ENCODE measurements at places on chromosomes 4 and X. TPM values are rescaled to one million over a fixed set of nuclear protein-coding genes. Genes with fewer than 3 reads are reported as not detected.

GRCh38 chr4:28536124-28536523 lies 1675.5 kb downstream of the STIM2 start:
- H3K4me3 ChIP-seq = no peak overlapping the region
- H3K27ac ChIP-seq = no peak overlapping the region
- no peaks in the 10 kb centered on the region for H3K36me3 ChIP-seq
- no peaks in the 10 kb centered on the region for H3K4me1 ChIP-seq
- no peaks in the 10 kb centered on the region for H3K27me3 ChIP-seq

DNA sequence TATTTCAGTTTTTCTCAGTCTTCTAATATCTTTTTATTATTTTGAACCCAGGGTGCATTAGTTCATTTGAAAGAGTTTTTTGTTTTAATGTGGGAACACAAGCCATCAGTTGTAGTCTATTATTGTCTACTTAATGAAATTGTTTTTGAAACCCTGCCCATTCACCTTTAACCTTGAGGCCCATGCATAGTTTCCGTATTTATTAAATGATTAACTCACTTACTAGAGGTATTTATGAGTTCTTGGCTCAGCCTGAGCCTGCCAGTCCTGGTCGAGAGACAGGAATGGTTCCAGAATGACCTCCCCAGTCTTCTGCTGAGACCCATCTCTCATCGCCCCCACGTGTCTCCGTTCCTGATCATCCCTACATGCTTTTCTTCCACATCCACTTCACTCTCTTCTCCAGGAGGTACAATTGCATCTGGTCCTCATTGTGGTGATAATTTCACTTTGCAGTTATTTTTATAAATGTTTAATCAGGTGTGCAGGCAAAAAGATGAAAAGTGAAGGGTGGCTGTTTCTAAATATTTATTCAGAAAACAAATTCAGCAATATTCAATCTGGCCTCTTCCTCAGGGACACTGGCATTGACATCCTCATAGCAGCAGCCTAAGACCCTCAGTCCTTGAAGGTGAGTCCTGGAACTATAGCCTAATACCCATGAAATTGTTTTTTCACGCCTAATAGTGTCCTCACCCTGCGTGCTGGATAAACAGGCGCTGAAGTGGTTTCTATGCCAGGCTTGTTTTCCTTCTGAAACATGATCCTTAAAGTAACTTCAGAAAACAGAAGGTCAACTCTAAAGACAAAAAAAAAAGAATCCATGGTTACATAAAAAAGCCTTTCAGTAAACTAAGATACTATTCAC lies 112.8 kb downstream of the KDR start:
- H3K27ac ChIP-seq = no peak overlapping the region
- no peaks in the 10 kb centered on the region for H3K4me1 ChIP-seq
- no peaks in the 10 kb centered on the region for H3K27me3 ChIP-seq
- no peak for DNase-seq

NSG1 gene
- total RNA-seq = 145 TPM

DNA sequence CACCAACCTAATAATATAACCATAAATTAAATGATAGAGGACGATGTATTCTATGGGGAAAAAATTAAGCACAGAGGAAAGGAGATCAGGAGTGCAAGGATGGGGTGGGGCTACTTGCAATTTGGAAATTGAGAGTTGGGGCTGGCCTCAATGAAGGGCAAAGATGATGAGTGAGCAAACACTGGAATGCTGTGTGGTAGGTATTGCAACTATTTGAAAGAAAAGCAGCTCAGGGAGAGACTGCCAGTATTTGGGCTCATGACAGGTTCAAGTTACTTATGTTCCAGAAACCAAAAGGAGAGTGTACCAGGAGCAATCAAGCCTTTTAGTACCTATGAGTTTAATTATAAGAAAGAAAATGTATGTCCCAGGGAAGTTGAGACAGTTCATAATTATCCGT lies 47.4 kb downstream of the ASIC5 start:
- H3K4me1 ChIP-seq = no peaks in the 10 kb centered on the region
- no peaks in the 10 kb centered on the region for H3K36me3 ChIP-seq
- H3K27ac ChIP-seq = no peak overlapping the region
- no peaks in the 10 kb centered on the region for H3K27me3 ChIP-seq
- DNase-seq = no peak
- H3K4me3 ChIP-seq = no peak overlapping the region

DNA sequence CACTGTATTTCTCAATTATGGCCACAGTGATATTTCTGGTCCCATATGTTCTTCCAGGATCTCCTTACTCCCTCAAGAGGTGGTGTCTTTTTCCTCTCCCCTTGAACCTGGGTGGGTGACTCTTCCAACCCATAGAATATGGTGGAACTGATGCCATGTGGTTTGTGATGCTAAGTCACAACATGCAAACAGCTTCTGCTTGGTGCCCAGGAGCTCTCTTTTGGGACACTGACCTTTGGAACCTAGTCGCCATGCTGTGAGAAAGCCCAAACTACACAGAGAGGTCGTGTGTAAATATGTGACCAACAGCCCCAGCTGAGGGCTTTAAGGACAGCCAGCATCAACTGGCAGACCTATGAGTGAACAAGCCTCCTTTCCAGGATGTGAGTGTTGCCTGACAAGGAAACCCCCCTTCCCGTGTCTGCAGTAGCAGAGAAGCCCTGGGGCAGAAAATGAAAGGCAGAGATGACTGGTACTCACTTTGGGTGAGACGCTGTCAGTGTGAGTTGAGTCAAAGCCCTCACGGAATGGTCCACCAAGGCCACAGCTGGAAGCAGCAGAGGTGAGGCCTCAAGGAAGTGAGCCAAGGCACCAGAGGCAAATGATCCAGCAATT lies 223.4 kb downstream of the BCOR start:
- H3K27me3 ChIP-seq = peaks cover 15% of the 10 kb centered on the region
- no peak overlapping the region for H3K27ac ChIP-seq
- DNase-seq = no peak
- H3K4me1 ChIP-seq = peaks cover 11% of the 10 kb centered on the region
- no peak overlapping the region for H3K4me3 ChIP-seq

BEX2 gene
- 82.5 TPM for total RNA-seq

DNA sequence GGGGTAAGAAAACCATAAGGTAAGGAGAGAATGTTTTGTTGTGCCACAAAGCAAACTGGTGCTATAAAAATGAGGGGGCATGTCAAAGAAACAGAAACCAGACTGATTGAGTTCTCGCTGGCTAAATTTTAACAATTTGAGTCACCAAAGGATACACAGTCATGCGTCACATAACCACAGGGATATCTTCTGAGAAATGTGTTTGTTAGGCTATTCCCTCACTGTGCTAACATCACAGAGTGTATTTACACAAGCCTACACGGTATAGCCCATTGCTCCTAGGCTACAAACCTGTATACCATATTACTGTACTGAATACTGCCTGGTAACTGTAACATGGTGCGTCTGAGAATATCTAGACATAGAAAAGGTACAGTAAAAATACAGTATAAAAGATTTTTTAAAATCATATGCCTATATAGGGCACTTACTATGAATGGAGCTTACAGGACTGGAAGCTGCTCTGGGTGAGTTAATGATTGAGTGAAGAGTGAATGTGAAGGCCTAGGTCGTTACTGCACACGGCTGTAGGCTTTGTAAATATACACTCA lies 50.1 kb downstream of the FBXW7 start:
- no peak overlapping the region for H3K4me3 ChIP-seq
- no peak for DNase-seq
- no peaks in the 10 kb centered on the region for H3K36me3 ChIP-seq
- no peaks in the 10 kb centered on the region for H3K4me1 ChIP-seq
- H3K27ac ChIP-seq = peak overlapping the region; percentile 1

POU3F4 gene
- total RNA-seq = 2.9 TPM

REPS2 gene
- total RNA-seq = 35.1 TPM

DNA sequence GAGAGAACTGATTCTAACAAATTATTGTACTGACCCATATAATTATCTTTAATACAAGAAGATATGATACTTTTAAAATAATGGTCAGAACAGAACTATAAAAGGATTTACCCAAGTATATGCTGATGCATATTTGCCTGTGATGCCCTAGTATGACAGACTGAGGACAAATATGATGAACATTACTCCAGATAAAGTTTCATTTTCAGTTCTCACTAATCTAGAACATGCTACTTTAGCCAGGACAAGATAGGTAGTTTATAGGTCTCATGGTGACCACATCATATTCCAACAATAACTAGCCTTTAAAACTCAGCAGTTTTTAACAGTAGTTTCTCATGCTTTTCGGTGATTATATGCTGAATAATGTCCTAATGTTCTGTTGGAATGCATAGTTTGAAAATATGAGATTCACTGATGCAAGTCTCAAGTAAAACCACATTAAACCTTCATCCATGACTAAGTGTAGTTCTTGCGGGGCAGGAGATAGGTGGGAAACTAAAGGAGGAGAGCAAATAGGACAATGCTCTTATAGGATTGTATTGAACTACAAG lies 295.2 kb upstream of the AGA start:
- H3K27ac ChIP-seq = no peak overlapping the region
- H3K4me3 ChIP-seq = no peak overlapping the region
- H3K27me3 ChIP-seq = no peaks in the 10 kb centered on the region
- no peaks in the 10 kb centered on the region for H3K4me1 ChIP-seq
- H3K36me3 ChIP-seq = no peaks in the 10 kb centered on the region
- DNase-seq = no peak

DNA sequence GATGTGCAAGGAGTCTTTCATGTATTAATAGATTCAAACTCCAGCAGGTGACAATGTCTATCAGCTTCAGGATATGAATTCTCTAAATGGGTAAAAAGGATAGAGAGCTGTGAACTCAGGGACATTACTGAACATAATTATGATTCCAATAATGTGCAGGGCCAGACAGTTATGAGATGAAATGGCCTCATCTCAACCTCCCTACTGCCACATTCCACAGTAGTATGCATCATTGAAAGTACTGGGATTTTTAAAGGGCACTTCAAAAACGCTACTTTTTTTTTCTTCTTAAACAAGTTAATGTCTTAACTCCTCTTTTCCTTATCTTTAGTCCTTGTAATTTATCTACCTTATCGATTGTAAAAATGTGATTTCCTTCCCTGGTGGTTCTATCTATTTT lies 202.0 kb downstream of the APBB2 start:
- H3K27me3 ChIP-seq = no peaks in the 10 kb centered on the region
- no peak overlapping the region for H3K27ac ChIP-seq
- no peak overlapping the region for H3K4me3 ChIP-seq
- H3K36me3 ChIP-seq = peaks cover 7% of the 10 kb centered on the region

KIT gene
- total RNA-seq = 38.6 TPM

GRCh38 chrX:72604112-72604511 lies 31.5 kb upstream of the HDAC8 start:
- no peaks in the 10 kb centered on the region for H3K4me1 ChIP-seq
- no peak for DNase-seq
- H3K27ac ChIP-seq = no peak overlapping the region
- H3K36me3 ChIP-seq = no peaks in the 10 kb centered on the region
- no peak overlapping the region for H3K4me3 ChIP-seq

DNA sequence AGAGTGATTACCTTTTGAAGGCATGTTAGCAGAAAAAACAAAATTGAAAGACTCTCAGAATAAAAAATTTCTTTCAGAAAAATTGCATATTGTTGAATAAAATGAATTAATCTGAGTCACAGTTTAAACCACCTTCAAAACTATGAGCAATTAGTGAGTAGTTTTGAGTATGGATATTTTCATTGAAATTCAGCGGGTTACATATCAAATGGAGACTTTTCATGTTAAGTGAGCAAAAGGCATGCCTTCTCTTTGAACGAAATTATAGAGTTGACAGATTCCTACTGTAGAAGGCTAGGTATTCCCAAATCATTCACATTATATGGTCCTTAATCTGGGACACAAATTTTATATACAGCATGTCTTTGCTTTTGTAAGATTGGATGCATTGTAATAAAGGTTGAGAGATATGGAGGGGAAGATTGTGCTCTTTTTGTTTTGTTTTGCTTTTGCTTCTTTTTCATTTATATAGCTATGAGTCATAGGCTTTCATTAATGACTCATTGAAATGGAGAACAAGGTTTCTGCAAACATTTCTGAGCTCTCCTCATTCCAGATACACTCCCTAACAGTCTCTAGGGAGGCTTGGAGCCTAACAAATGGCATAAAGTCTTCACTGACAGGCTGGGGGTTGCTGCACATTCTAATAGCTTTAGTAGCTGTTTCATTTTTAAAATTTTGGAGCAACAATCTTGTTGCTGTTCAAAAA lies 21.6 kb downstream of the PCDH18 start:
- H3K36me3 ChIP-seq = no peaks in the 10 kb centered on the region
- peak; percentile 6 for DNase-seq
- no peaks in the 10 kb centered on the region for H3K27me3 ChIP-seq
- no peak overlapping the region for H3K4me3 ChIP-seq
- H3K27ac ChIP-seq = no peak overlapping the region

DNA sequence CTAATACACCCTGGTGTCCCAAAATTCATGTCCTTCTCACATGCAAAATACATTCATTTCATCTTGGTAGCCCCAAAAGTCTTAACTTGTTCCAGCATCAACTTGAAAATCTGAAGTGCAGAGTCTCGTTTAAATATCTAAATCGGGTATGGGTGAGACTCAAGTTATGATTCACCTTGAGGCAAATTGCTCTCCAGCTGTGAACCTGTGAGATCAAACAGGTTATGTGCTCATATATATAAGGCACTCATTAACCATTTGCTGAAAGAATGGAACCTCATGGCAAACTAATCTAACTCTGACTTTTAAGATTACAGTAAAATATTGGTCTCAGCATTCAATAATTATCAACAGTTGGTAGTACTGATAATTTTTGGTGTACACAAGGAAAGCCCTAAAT lies 55.5 kb downstream of the PDLIM5 start:
- no peaks in the 10 kb centered on the region for H3K36me3 ChIP-seq
- no peaks in the 10 kb centered on the region for H3K27me3 ChIP-seq
- no peak overlapping the region for H3K4me3 ChIP-seq
- DNase-seq = no peak
